ENCODE measurements at places on chromosomes 7 and 10.
A peak's percentile ranks its signal among the peaks of the same experiment; 100 is the strongest.

GRCh38 chr7:97007583-97007861 lies 2.2 kb downstream of the DLX6 start:
- H3K27me3 ChIP-seq = peaks cover 39% of the 10 kb centered on the region
- no peak overlapping the region for H3K4me3 ChIP-seq
- no peak for DNase-seq
- no peaks in the 10 kb centered on the region for H3K36me3 ChIP-seq
- H3K27ac ChIP-seq = no peak overlapping the region

GRCh38 chr7:154503962-154504550 lies 451.9 kb downstream of the DPP6 start:
- no peak overlapping the region for H3K27ac ChIP-seq
- H3K4me3 ChIP-seq = no peak overlapping the region
- H3K4me1 ChIP-seq = no peaks in the 10 kb centered on the region
- H3K36me3 ChIP-seq = no peaks in the 10 kb centered on the region

DNA sequence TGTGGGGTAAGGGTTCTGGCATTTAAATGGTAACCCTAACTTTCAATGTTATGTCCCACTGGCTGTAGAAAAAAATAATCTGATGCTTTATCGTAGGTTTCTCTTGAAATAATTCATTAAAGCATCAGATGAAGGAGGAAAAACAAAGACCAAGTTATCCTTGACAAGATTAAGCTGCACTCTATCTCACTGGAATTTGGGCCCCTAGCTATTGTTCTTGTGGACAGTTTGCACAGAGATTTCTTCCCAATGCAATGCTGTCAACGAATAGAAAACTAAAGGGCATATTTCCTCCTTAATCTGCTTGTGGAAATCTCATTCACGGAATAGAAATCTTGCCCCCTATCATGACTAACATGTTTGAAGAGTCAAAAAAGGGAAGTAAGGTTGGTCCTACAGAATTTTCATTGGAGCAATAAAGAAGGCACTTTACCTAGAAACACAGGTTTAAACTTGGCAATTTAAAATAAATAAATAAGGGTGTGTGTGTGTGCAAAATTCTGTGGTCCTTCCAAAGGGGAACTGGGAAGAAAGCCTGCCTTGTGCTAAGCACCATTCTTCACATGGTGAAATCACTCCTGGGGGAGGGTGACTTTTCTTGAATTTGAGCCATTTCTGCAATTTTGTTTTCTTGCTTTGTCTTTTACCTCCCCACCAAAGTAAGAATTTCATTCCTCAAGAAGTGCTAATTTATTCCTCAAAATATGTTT lies 242.8 kb downstream of the GLI3 start:
- no peaks in the 10 kb centered on the region for H3K27me3 ChIP-seq
- no peak overlapping the region for H3K27ac ChIP-seq
- DNase-seq = no peak
- no peaks in the 10 kb centered on the region for H3K4me1 ChIP-seq

GRCh38 chr7:50339990-50340500 lies 35.5 kb downstream of the IKZF1 start:
- H3K27ac ChIP-seq = no peak overlapping the region
- H3K27me3 ChIP-seq = no peaks in the 10 kb centered on the region
- DNase-seq = no peak
- no peaks in the 10 kb centered on the region for H3K4me1 ChIP-seq

- no peaks in the 10 kb centered on the region for H3K4me1 ChIP-seq
- H3K4me3 ChIP-seq = no peak overlapping the region
- H3K27ac ChIP-seq = no peak overlapping the region
- peaks cover 50% of the 10 kb centered on the region for H3K27me3 ChIP-seq
- no peak for DNase-seq
Measured at GRCh38 chr10:132793871-132794849, 8.2 kb upstream of the NKX6-2 start.

DNA sequence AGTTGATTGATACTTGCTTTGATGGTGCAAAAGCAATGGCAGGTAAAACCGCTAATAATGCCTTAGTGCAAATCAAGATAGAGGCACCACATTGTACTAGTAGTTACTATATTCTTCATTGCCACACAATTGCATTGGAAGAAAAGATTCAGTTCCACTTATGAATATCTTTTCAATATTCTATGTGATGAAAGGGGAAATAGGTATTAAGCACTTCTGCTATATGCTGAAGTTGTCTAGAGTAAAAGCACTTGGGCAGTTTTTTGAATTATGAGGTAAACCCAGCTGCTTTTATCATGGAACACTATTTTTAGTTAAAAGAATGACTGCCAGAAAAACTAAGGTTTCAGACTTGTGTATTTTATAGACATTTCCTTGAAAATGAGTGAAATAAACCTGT lies 15.5 kb downstream of the ENTPD7 start:
- H3K4me3 ChIP-seq = no peak overlapping the region
- H3K4me1 ChIP-seq = no peaks in the 10 kb centered on the region
- H3K27me3 ChIP-seq = no peaks in the 10 kb centered on the region
- no peak overlapping the region for H3K27ac ChIP-seq
- H3K36me3 ChIP-seq = peaks cover 6% of the 10 kb centered on the region
- DNase-seq = no peak

DNA sequence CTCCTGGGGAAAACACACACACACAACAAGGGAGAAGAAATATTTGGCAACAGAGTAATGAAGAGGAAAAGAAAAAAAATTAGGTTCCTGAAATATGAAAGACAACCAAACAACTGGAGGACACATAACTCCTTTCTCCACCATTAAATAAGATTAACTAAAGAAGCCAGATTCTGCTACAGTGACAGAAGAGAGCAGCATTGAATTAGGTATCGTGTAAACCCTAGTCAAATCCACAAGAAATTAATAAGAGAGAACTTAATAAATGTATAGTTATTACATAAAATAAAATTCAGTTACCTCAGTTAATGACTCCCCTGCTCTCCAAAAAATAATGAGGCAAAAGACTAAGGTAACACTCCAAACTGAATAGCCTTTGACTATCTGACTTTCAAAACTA lies 306.7 kb downstream of the CRPPA start:
- H3K4me1 ChIP-seq = no peaks in the 10 kb centered on the region
- no peak for DNase-seq
- H3K36me3 ChIP-seq = no peaks in the 10 kb centered on the region
- H3K27ac ChIP-seq = no peak overlapping the region
- no peaks in the 10 kb centered on the region for H3K27me3 ChIP-seq

GRCh38 chr10:44314802-44315460 lies 70.0 kb downstream of the CXCL12 start:
- no peak overlapping the region for H3K27ac ChIP-seq
- H3K27me3 ChIP-seq = no peaks in the 10 kb centered on the region
- no peak for DNase-seq
- H3K4me3 ChIP-seq = no peak overlapping the region

- H3K27ac ChIP-seq = peak overlapping the region; percentile 20
- no peaks in the 10 kb centered on the region for H3K27me3 ChIP-seq
- H3K4me3 ChIP-seq = no peak overlapping the region
- H3K36me3 ChIP-seq = no peaks in the 10 kb centered on the region
- no peak for DNase-seq
Measured at GRCh38 chr10:69503001-69503895, 52.0 kb downstream of the TSPAN15 start.

GRCh38 chr10:95542761-95543160 lies 18.4 kb downstream of the SORBS1 start:
- H3K36me3 ChIP-seq = no peaks in the 10 kb centered on the region
- H3K4me3 ChIP-seq = no peak overlapping the region
- no peak for DNase-seq
- peak overlapping the region; percentile 46 for H3K27ac ChIP-seq

DNA sequence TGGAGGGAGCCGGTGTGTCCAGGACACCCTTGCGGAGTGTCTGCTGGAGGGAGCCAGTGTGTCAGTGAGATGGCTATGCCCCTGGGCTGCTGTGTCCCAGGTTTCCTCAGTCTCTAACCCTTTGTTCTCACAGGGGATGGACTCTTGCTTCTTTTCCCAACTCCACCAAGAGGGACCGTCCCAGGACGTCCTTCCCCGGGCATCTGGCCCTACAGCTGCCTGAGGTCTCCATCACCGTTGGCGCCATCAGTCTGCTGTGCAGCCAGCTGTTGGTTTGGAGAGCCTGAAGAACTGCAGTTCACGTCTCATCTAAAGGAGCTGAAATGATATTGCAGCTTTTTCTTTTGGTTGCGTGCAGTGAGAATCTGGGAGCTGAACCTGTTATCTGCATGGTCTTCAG lies 136.2 kb downstream of the VIPR2 start:
- H3K4me3 ChIP-seq = no peak overlapping the region
- H3K27me3 ChIP-seq = no peaks in the 10 kb centered on the region
- H3K27ac ChIP-seq = no peak overlapping the region
- DNase-seq = no peak
- no peaks in the 10 kb centered on the region for H3K36me3 ChIP-seq

- H3K27me3 ChIP-seq = peaks cover 6% of the 10 kb centered on the region
- H3K4me3 ChIP-seq = no peak overlapping the region
- H3K36me3 ChIP-seq = no peaks in the 10 kb centered on the region
- H3K27ac ChIP-seq = no peak overlapping the region
- no peak for DNase-seq
Measured at GRCh38 chr10:97891497-97892167, 42.0 kb downstream of the GOLGA7B start.

GRCh38 chr7:143239813-143240212 lies 18.0 kb downstream of the TAS2R40 start:
- no peaks in the 10 kb centered on the region for H3K36me3 ChIP-seq
- H3K4me1 ChIP-seq = no peaks in the 10 kb centered on the region
- H3K4me3 ChIP-seq = no peak overlapping the region
- H3K27ac ChIP-seq = no peak overlapping the region

- DNase-seq = peak; percentile 41
- H3K27me3 ChIP-seq = no peaks in the 10 kb centered on the region
- H3K27ac ChIP-seq = no peak overlapping the region
- H3K4me3 ChIP-seq = no peak overlapping the region
Measured at GRCh38 chr10:119896937-119897770, 4.6 kb downstream of the SEC23IP start.

- H3K27me3 ChIP-seq = no peaks in the 10 kb centered on the region
- H3K4me1 ChIP-seq = no peaks in the 10 kb centered on the region
- H3K27ac ChIP-seq = no peak overlapping the region
- H3K36me3 ChIP-seq = no peaks in the 10 kb centered on the region
Measured at GRCh38 chr10:126170776-126171175, 217.5 kb downstream of the ADAM12 start.

DNA sequence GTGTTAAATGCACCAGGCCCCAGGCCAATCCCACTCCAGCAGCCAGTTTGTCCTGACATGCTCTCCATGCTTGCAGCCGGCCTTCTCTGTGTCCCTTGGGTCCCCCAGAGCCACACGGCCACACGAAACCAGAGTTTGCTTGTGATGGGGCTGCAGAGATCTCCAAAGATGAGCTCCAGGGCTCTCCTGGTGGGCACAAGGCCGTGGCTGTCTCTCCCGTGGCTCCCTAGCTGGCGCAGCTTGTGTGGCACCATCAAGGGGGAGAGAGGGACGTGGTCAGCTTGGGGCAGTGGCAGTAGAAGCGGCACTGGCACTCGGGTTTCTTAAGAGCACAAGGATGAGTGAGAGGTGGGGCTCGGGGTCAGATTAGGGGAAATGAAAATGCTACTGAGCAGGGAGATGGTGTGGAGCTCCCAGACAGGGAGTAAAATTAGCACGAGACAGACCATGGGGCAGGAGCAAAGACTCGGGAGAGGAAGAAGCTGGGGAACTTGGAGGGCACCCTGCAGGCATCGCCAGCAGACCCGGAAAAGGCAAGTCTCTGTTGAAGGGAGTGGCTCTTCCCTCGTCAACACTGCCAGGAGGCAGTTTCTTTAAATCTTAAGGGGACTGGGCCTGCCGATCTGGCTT lies 572.5 kb upstream of the FOXK1 start:
- H3K27me3 ChIP-seq = no peaks in the 10 kb centered on the region
- DNase-seq = no peak
- H3K4me1 ChIP-seq = no peaks in the 10 kb centered on the region
- H3K27ac ChIP-seq = no peak overlapping the region

DNA sequence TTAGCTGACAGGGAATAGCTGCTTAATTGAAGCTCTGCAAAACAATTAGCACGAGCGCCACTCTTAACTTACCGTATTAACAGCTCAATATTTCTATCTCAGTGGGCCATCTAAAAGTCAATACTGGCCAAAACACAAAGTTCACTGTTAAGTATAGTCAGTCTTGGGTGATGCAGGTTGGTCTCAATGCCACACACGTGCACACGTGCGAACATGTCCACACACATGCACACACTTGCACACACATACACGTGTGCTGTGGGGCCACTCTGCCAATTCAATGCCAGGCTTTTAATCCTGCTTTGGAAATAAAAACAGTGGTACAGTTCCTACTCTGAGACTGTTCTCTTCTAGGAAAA lies 105.1 kb downstream of the GRB10 start:
- H3K4me1 ChIP-seq = peaks cover 83% of the 10 kb centered on the region
- peak overlapping the region; percentile 81 for H3K27ac ChIP-seq
- no peaks in the 10 kb centered on the region for H3K27me3 ChIP-seq
- DNase-seq = no peak

DNA sequence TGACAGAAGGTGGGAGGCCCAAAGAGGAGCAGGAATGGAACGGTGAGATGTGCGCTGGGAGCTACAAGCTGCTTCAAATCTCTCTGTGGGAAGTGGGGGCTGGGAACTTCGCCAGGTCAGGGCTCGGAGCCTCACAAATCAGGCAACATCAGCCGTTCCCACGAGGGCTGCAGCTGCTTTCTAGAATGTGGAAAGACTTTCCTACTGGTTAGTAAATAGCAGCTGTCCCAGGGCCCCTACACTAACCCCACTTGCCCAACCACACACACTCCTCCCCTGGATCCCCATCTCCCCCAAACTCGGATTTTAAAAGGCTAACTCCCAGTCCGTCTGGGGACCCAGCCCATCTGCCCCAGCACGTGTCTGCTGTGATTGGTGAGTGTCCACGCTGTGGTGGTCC lies 40.6 kb upstream of the PITRM1 start:
- no peaks in the 10 kb centered on the region for H3K4me1 ChIP-seq
- no peak overlapping the region for H3K4me3 ChIP-seq
- H3K36me3 ChIP-seq = no peaks in the 10 kb centered on the region

DNA sequence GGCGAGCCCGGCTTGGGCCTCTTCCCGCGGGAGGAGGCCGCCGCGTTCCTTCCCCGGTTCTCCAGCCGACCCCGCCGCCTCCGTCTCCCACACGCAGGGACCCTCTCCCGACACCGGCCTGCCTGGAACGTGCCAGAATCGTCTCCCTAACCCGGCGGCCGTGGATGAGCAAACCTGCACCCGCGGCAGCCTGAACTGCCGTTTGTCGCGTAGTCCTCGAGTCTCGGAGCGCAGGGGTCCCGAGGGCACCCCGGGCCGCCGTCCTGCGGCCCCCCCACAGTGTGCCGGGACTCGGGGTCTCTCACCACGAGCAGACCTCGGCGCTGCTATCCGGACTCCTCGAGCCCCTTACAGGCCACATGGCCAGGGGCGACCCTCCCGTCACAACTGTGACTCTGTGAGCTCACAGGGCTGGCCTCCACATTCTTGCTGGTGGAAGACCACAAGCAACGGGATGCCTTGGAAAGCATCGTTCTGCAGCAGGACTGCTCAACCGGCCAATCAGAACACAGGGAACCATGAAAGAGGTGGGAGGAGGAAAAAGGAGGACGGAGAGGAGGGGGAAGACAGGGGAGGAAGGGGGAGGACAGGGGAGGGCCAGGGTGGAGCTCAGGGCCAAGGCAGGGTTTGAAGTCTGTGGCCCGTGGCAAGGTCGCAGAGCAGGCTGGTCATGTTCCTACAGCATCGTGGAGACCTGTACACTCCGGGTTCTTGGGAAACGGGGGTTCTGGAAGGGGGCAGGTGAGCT lies 276.9 kb downstream of the DNAJB6 start:
- peak overlapping the region; percentile 63 for H3K4me3 ChIP-seq
- no peaks in the 10 kb centered on the region for H3K27me3 ChIP-seq
- DNase-seq = no peak
- no peak overlapping the region for H3K27ac ChIP-seq

GRCh38 chr10:123417414-123417813 lies 248.7 kb upstream of the GPR26 start:
- H3K27ac ChIP-seq = no peak overlapping the region
- no peaks in the 10 kb centered on the region for H3K36me3 ChIP-seq
- H3K4me3 ChIP-seq = no peak overlapping the region
- DNase-seq = no peak
- no peaks in the 10 kb centered on the region for H3K4me1 ChIP-seq

Data from psoas muscle (tissue), 8 donors.